ENCODE measurements at places on chromosomes 1 and 21. TPM values are rescaled to one million over a fixed set of nuclear protein-coding genes. Genes with fewer than 3 reads are reported as not detected.

GRCh38 chr1:228279011-228279721 is 71.3 kb downstream of the OBSCN start:
- no peak for DNase-seq
- H3K27me3 ChIP-seq, result no peaks in the 10 kb centered on the region
- H3K36me3 ChIP-seq, result no peaks in the 10 kb centered on the region
- no peaks in the 10 kb centered on the region for H3K4me1 ChIP-seq
- H3K27ac ChIP-seq, result no peak overlapping the region

GRCh38 chr1:89974256-89974655 is 20.7 kb upstream of the ZNF326 start:
- no peak for DNase-seq
- no peaks in the 10 kb centered on the region for H3K27me3 ChIP-seq
- no peaks in the 10 kb centered on the region for H3K4me1 ChIP-seq
- no peaks in the 10 kb centered on the region for H3K36me3 ChIP-seq
- H3K4me3 ChIP-seq, result no peak overlapping the region
- H3K27ac ChIP-seq, result no peak overlapping the region

- DNase-seq, result no peak
- H3K4me1 ChIP-seq, result peaks cover 11% of the 10 kb centered on the region
- no peaks in the 10 kb centered on the region for H3K36me3 ChIP-seq
These were observed 7.3 kb upstream of the PMVK start for GRCh38 chr1:154943649-154944400.

DNA sequence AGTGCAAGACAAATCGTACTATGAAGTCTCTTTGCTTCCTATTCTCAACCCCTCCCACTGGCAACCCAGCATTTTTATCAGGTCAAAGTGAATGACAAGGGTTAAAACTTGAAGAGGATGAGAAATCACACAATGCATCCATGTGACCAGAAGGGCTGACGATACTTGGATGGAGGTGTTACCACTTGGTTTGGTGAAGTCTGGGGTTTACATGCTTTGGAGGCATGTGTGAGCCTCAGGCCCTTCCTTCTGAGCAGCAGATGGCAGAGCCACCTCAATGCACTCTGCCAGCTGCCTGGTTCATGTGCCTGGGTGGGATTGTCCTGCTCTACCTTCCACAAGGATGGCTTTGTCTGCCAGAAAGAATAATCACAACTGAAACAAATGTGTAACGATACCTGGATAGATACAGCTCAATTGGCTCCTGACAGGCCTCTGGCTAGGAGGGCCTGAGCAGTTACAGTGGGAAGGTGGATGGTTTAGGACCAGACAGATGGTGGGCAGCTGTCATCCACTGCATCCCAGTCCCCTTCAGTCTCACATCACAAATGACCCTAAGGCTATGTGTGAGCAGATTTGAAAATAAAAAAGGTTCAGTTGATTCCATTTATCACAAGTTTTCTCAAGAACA is 51.5 kb upstream of the CNIH3 start:
- H3K27ac ChIP-seq, result no peak overlapping the region
- no peak for DNase-seq
- H3K4me3 ChIP-seq, result no peak overlapping the region
- H3K4me1 ChIP-seq, result no peaks in the 10 kb centered on the region

DNA sequence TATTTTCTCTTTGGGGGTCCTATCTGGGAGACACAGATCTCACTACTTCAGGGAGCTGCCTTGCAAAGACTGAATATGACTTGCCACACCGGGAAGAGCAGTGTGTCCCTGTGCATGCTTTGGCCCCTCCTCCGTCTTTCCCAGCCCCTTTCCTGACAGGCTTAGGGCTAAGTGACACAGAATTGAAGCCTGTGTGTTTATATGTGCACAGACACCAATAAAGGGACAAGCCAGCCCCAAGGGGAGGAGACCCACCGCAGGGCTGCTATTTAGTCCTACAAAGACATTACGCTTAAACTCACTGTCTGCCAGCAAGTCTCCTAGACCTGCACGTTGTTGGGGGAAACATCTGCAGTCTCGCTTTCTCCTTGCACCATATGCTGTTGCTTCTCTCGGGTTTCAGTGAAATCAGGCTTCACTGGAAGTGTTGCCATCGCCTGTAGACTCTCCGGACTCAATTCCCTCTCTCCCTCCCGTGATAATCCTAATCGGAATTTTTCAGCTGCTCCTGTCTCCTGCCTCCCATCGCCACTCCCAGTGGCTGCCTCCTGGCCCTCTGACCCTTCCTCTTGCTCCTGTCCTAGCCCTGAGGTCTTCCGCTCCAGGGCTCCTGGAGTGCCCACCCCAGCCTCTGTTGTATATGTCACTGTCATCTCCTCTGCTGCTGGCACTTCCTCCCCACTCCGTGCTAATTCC is 58.5 kb upstream of the LRRC53 start:
- H3K4me1 ChIP-seq, result no peaks in the 10 kb centered on the region
- H3K27ac ChIP-seq, result no peak overlapping the region
- DNase-seq, result no peak

DNA sequence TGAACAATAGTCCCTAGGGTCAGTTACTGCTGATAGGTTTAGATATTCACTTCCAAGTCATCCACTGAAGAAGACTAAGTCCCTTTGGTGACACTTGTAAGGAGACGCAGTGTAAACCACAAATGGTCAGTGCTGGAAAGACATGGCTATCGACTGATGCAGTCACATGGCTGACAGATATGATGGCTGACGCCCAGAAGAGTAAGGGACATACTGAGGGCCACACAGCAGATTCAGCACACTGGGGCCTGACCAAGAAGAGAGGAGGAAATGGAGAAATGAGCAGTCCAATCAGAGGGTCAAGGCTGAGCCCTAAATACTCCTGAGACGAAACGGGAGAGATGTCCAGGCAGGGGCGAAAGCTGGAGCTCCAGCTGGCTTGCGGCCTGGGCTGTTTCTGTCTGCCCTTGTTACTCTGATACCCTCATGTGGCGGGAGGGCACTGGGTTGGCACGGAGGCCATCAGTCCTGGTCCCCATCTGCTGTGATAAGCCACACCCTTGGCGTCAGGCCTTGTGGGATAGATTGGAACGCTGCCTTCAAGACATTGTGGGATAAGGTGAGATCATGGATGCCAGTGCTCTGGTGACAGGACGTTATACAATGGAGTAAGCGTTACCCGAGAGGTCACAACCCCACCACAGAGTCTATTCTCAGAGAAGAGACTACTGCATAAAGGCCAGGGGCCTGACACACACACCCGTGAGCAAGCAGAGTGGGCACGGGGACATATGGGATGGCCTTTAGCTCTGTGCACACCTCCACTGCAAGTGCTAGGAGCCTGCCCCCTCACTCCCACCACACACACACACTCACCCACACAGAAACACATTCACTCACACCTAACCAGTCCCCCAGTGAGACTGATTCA is 158.4 kb downstream of the TRABD2B start:
- H3K4me1 ChIP-seq, result no peaks in the 10 kb centered on the region
- no peak overlapping the region for H3K27ac ChIP-seq
- DNase-seq, result no peak
- no peak overlapping the region for H3K4me3 ChIP-seq
- H3K27me3 ChIP-seq, result no peaks in the 10 kb centered on the region

- H3K27me3 ChIP-seq, result no peaks in the 10 kb centered on the region
- no peaks in the 10 kb centered on the region for H3K36me3 ChIP-seq
- peaks cover 2% of the 10 kb centered on the region for H3K4me1 ChIP-seq
These were observed 19.9 kb downstream of the RPL5 start for GRCh38 chr1:92851729-92852128.

- H3K27ac ChIP-seq, result peak overlapping the region; percentile 87
These were observed 726 bp downstream of the TACSTD2 start for GRCh38 chr1:58576325-58576726.

GRCh38 chr1:19053486-19053885 is 97.0 kb upstream of the IFFO2 start:
- DNase-seq, result no peak
- no peaks in the 10 kb centered on the region for H3K36me3 ChIP-seq
- no peak overlapping the region for H3K27ac ChIP-seq
- no peak overlapping the region for H3K4me3 ChIP-seq

- H3K36me3 ChIP-seq, result no peaks in the 10 kb centered on the region
- no peaks in the 10 kb centered on the region for H3K4me1 ChIP-seq
- H3K27ac ChIP-seq, result no peak overlapping the region
- DNase-seq, result no peak
These were observed 164.6 kb upstream of the KCNJ6 start for GRCh38 chr21:38080888-38081287.

GRCh38 chr1:28886731-28887418 is 27.5 kb upstream of the EPB41 start:
- no peaks in the 10 kb centered on the region for H3K36me3 ChIP-seq
- H3K4me1 ChIP-seq, result no peaks in the 10 kb centered on the region
- H3K27ac ChIP-seq, result peak overlapping the region; percentile 66
- DNase-seq, result peak; percentile 85
- H3K27me3 ChIP-seq, result no peaks in the 10 kb centered on the region

GRCh38 chr1:39529901-39530535 is 38.6 kb downstream of the BMP8A start:
- H3K27ac ChIP-seq, result no peak overlapping the region
- no peaks in the 10 kb centered on the region for H3K4me1 ChIP-seq
- no peaks in the 10 kb centered on the region for H3K27me3 ChIP-seq
- no peak for DNase-seq
- no peak overlapping the region for H3K4me3 ChIP-seq

- H3K27ac ChIP-seq, result no peak overlapping the region
- no peaks in the 10 kb centered on the region for H3K36me3 ChIP-seq
- DNase-seq, result no peak
- no peaks in the 10 kb centered on the region for H3K27me3 ChIP-seq
- H3K4me1 ChIP-seq, result peaks cover 8% of the 10 kb centered on the region
- no peak overlapping the region for H3K4me3 ChIP-seq
These were observed 3.0 kb downstream of the NPHP4 start for GRCh38 chr1:5989286-5989605.

- H3K27me3 ChIP-seq, result peaks cover 7% of the 10 kb centered on the region
- no peaks in the 10 kb centered on the region for H3K36me3 ChIP-seq
- no peaks in the 10 kb centered on the region for H3K4me1 ChIP-seq
These were observed 35.5 kb upstream of the ZC3H12A start for GRCh38 chr1:37438869-37439343.

GRCh38 chr1:53092659-53093450 is 30.8 kb downstream of the PODN start:
- no peak overlapping the region for H3K4me3 ChIP-seq
- H3K27me3 ChIP-seq, result no peaks in the 10 kb centered on the region
- no peak overlapping the region for H3K27ac ChIP-seq
- no peaks in the 10 kb centered on the region for H3K36me3 ChIP-seq

GRCh38 chr1:153437236-153437635 is 20.9 kb downstream of the S100A7A start:
- no peak for DNase-seq
- H3K27me3 ChIP-seq, result no peaks in the 10 kb centered on the region
- H3K4me1 ChIP-seq, result no peaks in the 10 kb centered on the region
- no peak overlapping the region for H3K27ac ChIP-seq

GRCh38 chr1:24641646-24642151 is 1.4 kb upstream of the SRRM1 start:
- H3K36me3 ChIP-seq, result no peaks in the 10 kb centered on the region
- H3K27me3 ChIP-seq, result no peaks in the 10 kb centered on the region
- H3K4me3 ChIP-seq, result peak overlapping the region; percentile 61
- DNase-seq, result peak; percentile 21
- H3K27ac ChIP-seq, result peak overlapping the region; percentile 99
- H3K4me1 ChIP-seq, result no peaks in the 10 kb centered on the region

The ESRRG gene
- 4.1 TPM for total RNA-seq

The C1QTNF12 gene
- not detected for total RNA-seq

The CFHR4 gene
- not detected for total RNA-seq

The VPS13D gene
- total RNA-seq, result 60.7 TPM

The RGSL1 gene
- total RNA-seq, result 1.2 TPM

The FNDC10 gene
- 3.5 TPM for total RNA-seq

The MPL gene
- total RNA-seq, result not detected

The LRRC38 gene
- total RNA-seq, result 0.14 TPM

The DCDC2B gene
- not detected for total RNA-seq

The UTS2 gene
- total RNA-seq, result not detected
